Memory B cell (primary cell): ENCODE measurements at places on chromosomes 3 and 15.

DNA sequence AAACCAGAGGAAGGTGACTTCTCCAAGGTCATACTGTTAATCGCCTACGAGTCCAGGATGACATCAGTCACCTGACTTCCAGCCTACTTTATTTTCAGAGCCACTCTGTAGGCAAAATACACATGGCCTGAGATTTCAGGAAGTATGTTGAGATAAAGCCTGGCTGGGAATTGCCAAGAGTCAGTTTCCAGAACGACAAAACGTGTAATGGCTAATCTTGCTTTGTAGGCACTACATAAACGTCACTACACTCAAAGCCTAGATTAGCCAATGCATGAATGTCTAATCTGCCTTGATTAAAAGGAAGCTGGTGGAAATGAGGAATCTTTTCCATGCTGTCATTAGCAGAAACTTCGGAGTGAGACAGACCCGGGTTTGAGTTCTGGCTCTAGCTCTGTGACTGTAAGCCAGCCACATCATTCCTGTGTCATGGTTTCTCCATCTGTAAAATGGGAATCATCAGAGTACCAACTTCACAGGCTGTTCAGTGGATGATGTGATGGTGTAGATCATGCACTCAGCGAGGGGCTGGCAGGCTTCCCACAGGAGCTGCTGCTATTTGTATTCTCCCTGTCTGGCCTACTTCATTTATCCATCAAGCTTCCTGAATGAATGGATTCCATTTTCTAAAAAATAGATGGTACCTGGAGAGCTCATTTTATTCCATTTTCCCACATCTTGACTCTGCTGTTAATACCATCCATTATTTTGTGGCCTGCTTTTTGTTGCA, 241.9 kb downstream of the XXYLT1 start:
- DNase-seq, result no peak

GRCh38 chr3:172543884-172544283, 20.7 kb upstream of the TNFSF10 start:
- no peak for DNase-seq

- DNase-seq, result no peak
Measured at GRCh38 chr3:194957743-194958240, 272.1 kb downstream of the FAM43A start.

DNA sequence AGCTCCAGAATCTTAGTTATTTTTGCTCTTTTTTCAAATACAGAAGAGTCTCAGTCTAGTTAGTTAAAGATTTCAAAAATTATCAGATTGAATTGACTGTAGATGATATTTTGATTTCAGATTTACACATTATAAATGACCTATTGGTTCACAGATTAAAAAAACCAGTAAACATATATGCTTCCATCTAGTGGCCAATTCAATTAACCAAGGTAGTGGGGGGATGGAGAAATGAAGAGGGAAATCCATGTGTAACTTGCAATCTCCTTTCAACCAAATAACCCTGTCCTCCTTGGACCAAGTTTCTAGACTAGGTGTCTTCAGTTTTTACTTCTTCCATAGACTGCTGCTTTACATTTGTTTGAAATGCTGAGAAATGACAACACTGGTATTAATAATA, 789.8 kb downstream of the ROBO1 start:
- DNase-seq, result no peak

DNA sequence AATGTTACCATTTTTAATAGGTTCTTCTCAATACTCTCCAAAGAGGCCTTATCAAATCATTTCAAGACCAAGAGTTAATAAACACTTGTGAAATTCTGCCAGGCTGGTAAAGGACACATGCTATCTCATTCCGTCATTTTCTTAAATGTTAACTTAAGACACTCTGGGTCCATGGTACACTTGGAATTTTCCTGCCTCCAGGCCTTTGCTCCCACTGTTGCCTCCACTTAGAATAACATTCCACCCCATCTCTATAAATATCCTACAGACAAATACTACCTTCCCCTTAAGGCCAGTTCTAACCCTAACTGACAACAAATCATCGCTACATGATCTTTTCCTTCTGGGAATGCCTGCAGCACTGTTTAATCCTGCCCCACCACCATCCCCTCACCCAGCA, 24.1 kb downstream of the MAGI1 start:
- DNase-seq, result no peak

DNA sequence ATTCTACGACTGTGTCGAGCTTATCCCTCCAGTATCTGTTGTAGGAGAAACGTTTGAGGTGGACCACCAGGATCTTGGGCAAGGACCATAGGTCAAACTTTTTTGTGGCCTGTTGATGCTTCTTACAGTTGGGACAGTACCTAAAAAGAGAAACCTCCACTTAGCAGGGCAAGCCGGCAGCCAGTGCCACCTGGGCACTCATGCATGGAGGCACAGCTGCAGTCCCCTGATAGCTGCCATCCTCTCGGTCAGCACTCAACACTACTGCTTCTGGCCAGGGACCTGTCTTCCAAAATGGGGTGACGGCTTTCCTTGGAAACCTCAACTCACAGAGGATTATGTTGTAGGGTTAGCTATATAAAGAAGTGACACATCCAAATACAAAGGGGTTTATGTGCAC, 7.0 kb upstream of the C3orf62 start:
- DNase-seq, result no peak

GRCh38 chr3:13581485-13582365, 32.8 kb downstream of the FBLN2 start:
- DNase-seq, result no peak

DNA sequence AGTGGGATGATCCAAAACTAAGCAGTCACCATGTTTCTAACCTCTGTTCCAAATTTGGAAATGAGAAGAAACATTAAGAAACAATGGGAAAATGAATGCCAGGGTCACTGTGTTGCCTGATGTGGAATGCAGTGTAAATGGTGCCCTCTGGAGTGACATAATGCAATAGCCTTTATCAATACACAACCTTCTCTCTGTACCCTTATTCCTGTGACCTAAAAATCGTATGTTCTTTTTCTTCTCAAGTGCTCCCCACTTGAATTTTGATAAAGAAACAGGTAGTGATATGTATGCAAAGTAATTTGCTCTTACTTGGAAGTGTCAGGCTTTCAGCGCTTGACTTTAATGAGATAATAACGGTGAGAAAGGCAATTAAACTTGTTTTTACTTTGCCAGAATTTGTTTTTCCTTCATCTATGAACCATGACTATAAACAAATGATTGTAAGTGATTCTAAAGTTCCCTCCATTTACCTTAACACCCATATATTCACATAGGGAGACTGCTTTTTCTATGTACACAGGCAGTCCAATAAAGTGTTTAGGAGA, 145.8 kb upstream of the THRB start:
- DNase-seq, result no peak

- DNase-seq, result no peak
Measured at GRCh38 chr3:43102773-43103480, 3.0 kb downstream of the POMGNT2 start.

DNA sequence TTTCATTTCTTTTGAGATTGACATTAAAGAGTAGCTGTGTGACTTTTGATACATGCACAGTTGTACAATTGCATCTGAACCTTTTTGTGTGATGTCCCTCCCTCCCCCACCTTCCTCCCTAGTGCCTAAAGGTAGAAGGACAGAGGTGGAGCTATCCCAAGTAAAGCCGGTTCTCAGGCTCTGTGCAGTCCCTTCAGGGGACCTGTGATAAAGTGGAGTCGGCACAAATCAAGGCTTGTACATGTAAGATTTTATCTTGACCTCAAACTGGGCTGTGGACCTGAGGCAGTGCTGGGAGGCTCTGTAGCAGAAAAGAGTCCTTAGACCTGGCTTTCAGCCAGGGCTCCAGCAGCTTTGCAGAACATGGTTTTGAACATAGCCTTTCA, 55.5 kb upstream of the CMTM7 start:
- DNase-seq, result no peak
